GM13976 (cell line): ENCODE measurements at places on chromosomes 5 and 9.

- peak; percentile 60 for DNase-seq
Measured at GRCh38 chr5:14270209-14270702, 127.1 kb downstream of the TRIO start.

DNA sequence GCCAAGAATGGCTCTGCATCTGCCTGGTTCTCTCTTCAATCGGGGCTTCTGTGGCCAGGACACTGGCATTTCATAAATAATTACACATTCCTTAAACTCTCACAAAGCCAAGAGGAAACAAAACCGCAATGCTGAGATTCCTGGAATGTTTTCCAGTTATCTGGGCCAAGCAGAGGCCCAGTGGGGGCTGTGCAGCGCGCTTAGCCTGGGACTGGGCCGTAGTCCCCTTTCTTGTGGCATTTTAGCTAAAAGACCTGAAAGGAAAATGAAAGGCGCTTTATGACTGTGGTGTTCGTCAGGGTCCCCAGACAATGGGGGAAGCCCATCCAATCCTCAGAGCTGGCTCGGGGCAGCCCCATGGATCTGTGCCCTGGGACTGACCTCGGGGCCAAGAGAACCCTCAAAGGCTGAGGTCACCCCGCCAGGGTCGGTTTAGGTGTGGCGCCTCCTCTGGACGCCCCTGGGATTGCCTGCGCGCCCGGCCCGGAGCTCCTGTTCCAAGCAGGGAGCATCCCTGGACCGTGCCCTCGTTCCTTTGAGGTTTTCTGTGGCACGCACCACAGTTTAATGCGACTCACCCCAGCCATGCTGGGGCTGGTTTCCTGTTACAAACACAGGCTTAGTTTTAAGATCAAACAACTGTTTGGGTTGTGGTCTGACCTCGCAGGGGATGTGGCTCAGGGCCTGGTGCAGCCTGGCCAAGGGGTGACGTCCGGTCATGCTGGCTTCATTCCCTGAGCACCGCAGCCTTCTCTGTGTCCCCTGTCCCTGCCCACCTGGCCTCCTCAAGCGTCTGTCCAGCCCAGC lies 51.5 kb upstream of the NKD2 start:
- DNase-seq, result peak; percentile 74

DNA sequence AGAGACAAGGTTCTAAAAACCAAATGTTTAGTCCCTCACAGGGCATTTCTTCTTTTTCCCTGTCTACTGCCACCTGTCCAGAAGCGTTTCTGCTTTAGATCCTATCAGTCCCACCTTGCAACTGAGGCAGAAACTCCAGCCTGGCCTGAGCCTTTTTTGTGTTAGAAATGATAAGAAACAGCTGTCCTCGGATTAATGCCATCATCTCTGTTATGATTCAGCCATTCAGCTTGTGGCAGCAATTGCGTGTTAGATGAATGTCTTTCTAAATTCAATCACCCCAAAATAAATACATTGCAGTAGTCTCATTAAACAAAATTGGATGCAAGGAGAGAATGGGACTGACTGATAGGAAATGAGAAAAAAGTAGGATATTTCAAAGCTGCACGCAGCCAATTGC lies 28.3 kb upstream of the FRMPD1 start:
- no peak for DNase-seq

DNA sequence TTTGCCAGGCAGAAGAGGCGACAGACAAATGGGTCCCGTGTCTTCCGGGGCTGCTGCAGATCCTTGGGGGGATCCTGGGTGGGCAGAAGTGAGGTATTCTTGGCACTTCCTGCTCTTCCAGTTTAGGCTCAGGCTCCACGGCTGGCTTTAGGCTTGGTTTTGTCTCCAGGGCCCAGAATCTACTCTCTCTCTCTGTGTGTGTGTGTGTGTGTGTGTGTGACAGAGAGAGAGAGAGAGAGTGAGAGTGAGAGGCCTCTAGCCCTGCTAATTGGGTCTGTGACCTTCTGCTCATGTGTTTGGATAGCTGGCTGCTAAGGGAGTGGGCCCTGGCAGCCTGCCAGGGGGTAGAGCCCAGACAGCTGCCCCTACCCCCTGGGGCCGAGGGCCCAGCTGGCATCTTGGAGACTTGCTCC lies 39.3 kb downstream of the CRB2 start:
- DNase-seq, result no peak

DNA sequence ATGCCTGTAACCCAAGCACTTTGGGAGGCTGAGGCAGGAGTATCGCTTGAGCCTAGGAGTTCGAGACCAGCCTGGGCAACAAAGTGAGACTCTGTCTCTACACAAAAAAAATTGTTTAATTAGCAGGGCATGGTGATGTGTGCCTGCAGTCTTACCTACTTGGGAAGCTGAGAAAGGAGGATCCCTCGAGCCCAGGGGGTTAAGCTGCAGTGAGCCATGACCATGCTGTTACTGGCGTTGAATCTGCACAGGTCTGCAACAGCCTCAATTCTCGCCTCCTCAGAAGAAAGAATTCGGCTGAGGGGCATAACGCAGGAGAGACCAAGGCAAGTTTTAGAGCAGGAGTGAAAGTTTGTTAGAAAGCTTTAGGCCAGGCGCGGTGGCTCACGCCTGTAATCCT lies 18.0 kb downstream of the CCT5 start:
- no peak for DNase-seq

DNA sequence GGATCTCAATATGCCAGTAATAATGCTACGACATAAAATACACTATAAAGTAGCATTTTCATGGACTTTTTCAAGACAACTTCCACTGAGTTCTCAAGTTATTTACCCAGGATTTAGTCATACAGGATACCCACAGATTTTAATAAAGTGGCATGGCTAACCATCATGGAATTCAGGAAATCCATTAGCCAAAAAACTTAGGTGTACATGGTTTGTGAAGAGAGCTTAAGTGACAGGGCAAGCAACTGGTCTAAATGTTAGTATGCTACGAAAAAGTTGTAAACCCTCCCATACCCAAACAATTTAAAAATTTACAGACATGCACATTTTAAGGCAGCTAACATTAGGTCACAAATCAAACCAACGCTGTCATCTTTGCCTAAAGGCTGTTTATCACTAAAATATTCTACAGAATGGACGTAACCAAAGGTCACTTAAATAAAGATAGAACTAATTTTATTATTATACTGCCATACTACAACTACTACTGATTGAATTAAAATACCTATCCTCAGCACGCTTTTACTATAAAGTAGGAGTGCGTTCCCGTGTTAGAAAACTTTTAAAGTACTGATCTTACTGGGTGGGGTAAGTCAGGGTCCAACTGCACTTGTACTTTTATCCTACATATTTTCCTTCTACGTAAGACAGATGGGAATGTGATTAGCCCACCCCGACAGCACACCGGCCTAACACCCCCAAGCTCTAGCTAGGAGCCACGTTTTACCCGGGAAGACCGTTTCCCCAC lies 1.1 kb downstream of the UBTD2 start:
- DNase-seq, result no peak

GRCh38 chr9:68507806-68508145 lies 32.9 kb downstream of the TMEM252 start:
- DNase-seq, result no peak

DNA sequence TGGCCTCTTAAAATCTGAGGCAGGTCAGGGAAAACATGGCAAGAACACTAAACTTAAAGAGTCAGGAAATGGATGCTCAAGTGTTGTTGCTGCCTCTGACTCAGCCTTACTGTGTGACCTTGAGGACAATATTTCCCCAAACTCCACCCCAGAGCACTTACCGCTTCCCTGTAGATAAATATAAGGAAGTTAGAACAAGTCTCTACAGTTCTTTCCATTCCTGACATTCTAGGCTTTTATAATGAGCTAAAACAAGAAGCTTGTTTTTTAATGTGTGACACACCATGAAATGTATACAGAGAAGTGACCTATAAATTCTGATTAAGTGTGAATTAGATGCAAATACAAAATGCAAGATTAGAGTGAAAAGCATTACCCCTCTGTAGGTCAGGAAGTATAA lies 129.3 kb downstream of the GRIA1 start:
- no peak for DNase-seq

- DNase-seq, result no peak
Measured at GRCh38 chr9:135103001-135103446, 15.6 kb downstream of the OLFM1 start.

DNA sequence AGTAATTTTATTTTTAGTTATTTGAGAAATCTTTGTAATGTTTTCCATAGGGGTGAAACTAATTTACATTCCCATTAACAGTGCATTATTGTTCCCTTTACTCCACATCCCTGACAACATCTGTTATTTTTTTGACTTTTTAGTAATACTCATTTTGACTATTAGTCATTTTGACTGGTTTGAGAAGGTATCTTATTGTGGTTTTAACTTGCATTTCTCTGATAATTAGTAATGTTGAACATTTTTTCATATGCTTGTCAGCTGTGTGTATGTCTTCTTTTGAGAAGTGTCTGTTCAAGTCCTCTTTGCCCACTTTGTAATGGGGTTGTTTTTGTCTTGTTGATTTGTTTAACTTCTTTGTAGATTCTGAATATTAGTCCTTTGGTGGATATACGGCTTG lies 27.5 kb downstream of the CCDC152 start:
- DNase-seq, result no peak

GRCh38 chr9:90840696-90841095 lies 39.1 kb downstream of the SYK start:
- no peak for DNase-seq

DNA sequence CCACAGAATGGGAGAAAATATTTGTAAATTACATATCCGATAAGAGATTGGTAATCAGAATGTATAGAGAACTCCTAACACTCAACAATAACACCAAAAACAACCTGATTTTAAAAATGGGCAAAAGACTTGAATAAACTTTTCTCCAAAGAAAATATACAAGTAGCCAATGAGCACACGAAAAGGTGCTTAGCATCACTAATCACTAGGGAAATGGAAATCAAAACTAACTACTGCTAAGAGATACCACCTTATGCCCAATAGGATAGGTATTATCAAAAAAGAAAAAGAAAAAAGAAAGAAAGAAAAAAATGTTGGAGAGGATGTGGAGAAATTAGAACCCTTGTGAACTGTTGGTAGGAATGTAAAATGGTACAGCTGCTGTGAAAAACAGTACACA lies 212.1 kb downstream of the TLR4 start:
- DNase-seq, result no peak
